AG04450 (cell line): ENCODE measurements at places on chromosomes 11 and 22.

DNA sequence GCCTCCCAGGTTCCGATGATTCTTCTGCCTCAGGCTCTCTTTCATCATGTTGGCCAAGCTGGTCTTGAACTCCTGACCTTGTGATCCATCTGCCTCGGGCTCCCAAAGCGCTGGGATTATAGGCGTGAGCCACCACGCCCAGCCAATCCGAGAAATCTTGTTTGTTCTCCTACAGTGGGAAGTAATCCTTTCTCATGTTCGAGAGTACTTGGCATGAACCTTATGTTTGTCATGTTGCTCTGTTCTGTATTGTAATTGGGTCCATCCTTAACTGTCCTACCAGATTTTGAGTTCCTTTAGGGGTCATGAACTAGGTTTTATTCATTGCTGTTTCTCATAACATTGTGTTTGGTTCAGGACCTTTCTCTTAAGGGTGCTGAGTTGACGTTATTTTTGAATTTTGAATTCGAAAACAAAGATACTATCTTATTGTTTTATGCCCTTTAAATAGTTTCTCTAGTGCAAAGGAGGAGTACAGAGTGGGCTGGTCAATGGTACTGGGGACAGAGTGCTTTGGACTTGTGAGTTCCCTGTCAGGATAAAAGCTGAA, 113.4 kb upstream of the RRM1 start:
- DNase-seq = no peak

DNA sequence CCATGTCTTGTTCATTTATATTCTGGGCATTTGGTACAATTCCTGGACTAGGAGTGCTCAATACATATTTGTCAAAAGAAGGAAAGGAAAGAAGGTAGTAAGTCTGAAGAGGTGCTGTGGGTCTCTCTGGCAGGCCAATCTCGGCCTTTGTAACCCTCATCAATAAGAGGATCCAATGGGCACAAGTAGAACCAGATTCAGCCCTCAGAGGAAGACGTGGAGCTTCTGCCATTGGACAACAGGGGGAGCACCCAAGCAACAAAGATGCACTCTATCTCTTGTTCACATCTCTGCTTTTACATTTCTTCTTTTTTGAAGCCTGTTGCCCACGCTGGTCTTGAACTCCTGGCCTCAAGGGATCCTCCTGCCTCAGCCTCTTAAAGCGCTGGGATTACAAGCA, 2.2 kb upstream of the VPS11 start:
- no peak for DNase-seq

DNA sequence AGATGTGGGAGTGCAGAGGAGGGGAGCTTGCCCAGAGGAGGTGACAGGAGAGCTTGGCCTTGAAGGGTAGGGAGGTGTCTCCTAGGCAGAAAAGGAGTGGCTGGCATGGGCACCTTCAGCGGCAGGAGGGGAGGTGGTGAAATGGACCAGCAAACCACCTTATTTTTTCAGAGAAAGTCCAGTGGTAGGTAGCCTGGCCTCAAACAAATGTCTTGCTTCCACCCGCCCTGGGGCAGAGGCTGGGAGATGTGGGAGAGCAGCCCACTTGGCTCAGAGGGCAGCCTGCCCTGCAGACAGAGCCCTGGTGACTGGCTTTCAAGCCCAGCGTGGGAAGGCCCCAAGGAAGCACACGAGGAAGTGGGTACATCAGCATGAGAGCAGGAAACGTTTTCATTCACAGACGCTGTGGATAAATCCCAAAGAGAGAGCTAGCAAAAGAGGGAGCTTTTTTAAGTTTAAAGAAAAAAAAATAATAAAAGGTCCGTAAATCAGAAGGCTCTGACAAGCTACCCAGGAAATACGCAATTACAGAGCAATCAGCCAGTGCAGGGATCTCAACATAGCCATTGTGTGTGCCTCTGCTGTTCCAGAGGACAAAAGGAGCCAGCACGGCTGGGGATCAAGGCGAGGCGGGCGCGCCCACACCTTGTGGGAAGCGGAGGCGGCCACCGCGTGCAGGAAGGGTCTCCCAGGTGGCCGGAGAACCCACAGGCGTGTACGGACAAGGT, 238.7 kb upstream of the PLET1 start:
- DNase-seq = no peak

DNA sequence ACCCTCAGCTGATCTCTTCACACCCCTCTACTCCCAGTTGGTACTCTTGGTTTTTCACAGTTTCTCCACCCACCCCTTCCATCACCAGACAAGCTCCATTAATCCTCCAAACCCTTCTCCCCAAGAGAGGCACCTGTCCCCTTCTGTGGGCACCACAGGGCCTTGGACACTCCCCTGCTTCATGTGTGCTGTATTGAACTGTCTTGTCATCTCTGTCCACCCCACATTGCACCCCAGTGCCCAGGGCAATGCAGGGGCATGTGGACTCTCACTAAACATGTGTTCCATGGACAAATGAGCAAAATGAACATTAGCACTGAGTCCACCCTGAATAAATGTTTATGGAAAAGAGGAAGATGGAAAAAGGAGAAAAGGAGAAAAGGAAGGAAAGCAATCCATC, 181.4 kb downstream of the BCR start:
- no peak for DNase-seq

DNA sequence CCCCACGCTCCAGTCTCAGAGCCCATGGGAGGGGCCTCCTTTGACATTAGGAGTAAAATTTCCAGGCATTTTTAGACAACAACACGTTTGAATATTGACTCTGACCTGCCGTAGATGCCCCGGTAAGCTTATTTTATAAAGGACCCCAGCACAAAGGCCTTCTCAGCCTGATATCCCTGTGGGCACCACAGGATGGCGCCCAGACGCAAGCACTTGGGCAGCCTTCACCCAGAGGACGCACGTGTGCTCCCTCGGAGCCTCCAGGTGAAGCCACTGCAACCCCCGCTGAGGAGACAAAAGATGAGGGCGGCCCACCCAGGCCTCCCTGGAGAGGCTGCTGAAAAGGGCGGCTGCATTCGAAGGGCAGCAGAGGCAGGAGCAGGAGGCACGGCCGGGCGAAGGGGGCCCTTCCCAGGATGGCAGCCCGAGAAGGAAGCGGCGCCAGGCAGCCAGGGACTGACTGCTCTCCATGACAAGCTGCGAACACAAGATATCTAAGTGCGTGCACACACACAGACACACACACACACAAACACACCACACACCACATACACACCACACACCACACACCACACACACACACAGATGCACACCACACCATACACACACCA, 15.2 kb upstream of the TH start:
- no peak for DNase-seq

DNA sequence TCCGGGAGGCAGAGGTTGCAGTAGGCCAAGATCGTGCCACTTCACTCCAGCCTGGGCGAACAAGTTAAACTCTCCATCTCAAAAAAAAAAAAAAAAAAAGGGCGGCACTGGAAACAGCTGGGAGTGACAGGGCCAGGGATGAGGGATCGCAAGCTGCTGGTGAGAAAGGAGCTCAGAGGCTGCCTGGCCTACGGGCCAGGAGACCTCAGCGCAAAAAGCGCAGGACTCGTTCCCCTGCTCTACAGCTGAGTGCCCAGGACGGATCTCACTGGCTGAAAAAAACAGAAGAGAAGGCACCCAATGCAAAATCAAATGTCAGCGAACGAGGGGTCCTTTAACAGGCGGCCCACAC, 650 bp upstream of the NUP50 start:
- no peak for DNase-seq

DNA sequence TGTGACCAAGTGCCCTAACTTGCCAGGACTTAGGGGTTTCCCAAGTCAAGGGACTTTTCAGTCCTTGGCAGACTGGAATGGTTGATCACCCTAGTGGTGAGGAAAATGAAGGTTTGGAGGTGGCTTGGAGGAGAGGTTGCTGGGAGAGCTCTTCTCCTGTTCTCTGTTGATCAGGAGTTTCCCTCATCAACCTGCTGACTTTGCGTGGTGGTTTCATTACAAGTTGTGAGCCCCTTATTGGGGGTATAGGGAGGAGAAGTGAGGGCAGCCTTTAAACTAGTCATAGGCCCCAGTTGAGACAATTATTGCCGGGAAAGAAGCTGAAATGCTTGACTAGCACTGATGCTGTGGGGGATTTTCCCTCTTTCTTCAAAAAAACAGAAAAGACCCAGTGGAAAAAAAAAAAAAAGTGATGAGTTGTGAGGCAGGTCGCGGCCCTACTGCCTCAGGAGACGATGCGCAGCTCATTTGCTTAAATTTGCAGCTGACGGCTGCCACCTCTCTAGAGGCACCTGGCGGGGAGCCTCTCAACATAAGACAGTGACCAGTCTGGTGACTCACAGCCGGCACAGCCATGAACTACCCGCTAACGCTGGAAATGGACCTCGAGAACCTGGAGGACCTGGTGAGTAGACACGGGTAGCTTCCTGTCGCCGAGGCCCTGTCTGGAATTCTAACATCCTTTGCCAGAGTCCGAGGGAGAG, at the start of gene CXCR5:
CXCR5 (plus strand) TSS at position 525 of the 704 bp plus-strand sequence; CDS start at position 575, 50 bp downstream.
- no peak for DNase-seq

DNA sequence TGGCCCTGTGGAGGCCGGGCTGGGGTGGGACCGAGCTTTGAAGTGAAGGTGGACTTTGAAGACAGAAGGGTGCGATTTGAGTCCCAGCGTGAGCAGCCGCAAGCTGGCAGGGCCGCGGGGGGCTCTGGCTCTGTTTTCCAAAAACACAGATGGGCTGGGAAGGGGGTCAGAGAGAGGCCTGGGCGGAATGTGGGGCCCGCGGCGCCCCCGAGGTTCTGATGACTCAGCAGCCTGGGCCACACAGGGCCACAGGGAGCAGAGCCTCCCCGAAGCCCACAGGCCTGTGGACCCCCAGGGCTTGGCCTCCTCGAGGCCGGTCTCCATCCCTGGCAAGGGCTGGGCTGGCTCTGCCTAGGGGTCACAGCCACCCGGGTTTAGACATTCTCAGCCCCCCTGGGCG, 6.1 kb downstream of the INS start:
- DNase-seq = no peak
